ENCODE measurements at places on chromosomes 3 and 15.

DNA sequence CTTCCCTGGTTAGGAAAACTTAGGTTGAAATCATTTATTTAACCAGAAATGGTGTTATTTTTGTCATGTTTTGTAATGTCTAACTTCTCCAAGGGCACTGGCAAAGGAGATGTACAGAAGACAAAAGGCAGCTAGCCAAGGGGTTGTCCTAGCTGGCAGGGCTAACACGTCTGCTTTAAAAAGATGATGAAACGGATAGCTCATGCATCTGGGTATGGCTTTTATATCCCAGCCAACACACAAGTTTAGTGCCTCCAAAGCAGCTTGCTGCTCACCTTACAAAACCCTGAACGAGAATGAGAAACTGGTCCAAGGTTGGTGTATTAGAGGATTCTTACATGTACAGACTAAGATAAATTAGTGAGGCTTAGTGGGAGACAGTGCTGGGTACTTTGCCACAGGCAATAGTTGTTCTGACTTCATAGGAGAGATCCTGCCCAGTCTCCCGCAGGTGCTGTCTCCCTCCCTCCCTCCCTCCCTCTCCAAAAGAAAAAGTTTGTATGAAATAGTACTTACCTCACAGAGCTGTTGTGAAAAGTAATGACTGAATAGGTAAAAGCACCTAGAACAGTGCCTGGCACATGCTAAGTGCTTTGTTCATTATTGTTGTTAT, 47.8 kb downstream of the KCNMB2 start:
- H3K27me3 ChIP-seq, result no peaks in the 10 kb centered on the region
- no peaks in the 10 kb centered on the region for H3K4me1 ChIP-seq
- no peak for DNase-seq
- H3K27ac ChIP-seq, result no peak overlapping the region
- no peak overlapping the region for H3K4me3 ChIP-seq

- H3K27ac ChIP-seq, result no peak overlapping the region
- H3K4me1 ChIP-seq, result no peaks in the 10 kb centered on the region
- H3K27me3 ChIP-seq, result no peaks in the 10 kb centered on the region
- DNase-seq, result no peak
- no peak overlapping the region for H3K4me3 ChIP-seq
- no peaks in the 10 kb centered on the region for H3K36me3 ChIP-seq
These were observed 30.5 kb downstream of the RFTN1 start for GRCh38 chr3:16482770-16483531.

DNA sequence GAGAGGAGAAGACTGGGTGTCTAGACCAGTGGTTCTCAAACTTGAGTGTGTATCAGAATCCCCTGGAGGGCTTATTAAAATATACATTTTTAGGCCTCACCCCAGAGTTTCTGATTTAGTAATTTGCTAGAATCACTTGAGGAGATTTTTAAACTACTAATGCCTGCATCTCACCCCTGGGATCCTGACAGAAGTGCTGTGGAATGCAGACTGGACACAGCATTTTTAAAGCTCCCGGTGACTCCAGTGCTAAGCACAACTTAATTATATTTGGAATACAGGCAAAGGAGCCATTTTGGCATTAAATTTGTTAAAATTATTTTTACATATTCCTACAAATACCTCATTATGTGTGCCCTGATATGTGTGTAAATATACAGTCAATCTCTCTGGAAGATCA, 26.7 kb upstream of the COL6A6 start:
- H3K27me3 ChIP-seq, result no peaks in the 10 kb centered on the region
- no peaks in the 10 kb centered on the region for H3K4me1 ChIP-seq
- no peaks in the 10 kb centered on the region for H3K36me3 ChIP-seq
- DNase-seq, result no peak
- no peak overlapping the region for H3K4me3 ChIP-seq

- peak overlapping the region; percentile 88 for H3K27ac ChIP-seq
- peak overlapping the region; percentile 26 for H3K4me3 ChIP-seq
- peak; percentile 98 for DNase-seq
These were observed 10.0 kb downstream of the PLXND1 start for GRCh38 chr3:129596194-129597086.

DNA sequence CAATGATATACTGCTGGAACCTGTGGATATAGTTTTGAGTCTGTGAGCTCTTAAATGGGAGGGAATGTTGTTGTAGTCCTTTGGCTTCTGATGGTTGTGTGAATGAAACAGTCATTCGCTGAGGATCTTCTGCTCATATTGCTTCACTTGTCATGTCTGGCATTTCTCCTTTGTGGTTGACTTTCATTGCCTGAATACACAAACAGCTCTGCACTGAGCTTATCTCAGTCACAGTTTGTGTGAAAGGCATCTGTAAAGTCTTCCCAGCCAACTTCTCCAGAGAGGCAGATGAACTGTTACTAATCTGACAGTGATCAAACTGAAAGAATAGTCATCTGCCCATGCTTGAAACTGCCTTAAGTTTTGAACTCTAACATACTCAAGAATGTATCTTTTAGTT, 59.8 kb downstream of the TMED3 start:
- DNase-seq, result no peak
- H3K27ac ChIP-seq, result no peak overlapping the region
- H3K4me1 ChIP-seq, result no peaks in the 10 kb centered on the region
- no peaks in the 10 kb centered on the region for H3K27me3 ChIP-seq
- no peak overlapping the region for H3K4me3 ChIP-seq

DNA sequence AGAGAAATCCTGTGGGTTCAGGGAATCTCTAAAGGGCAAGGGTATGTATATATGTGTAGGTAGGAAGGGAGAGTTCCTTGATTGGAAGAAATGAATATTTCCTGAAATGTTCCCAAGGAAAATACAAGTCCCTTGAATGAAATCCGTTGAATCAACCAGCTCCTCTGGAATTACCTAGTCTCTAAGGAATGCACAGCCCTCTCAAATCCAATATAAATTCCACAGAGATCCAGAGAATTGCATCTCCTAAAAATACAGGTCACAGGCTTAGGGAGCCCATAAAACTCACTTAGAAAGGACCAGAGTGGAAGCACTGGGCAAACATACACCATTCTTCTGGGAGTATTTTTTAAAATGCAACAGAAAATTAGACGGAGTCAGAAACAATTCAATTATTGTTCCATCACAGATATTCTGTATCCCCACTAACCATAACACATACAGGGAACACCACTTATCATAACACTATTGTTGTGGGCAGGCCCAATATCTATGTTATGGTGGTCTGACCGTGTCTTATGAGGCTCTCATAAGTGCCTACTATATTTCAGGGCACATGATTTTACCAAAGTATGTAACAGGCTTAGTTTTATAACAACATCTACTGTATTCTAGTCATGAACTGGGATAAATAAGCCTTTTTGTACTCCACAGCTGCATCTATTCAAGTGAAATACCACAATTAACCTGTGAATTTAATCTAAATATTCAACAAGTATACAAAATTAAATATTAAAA, 43.7 kb downstream of the IGSF11 start:
- H3K4me1 ChIP-seq, result peaks cover 9% of the 10 kb centered on the region
- no peak overlapping the region for H3K4me3 ChIP-seq
- no peaks in the 10 kb centered on the region for H3K27me3 ChIP-seq
- no peak overlapping the region for H3K27ac ChIP-seq
- no peak for DNase-seq

DNA sequence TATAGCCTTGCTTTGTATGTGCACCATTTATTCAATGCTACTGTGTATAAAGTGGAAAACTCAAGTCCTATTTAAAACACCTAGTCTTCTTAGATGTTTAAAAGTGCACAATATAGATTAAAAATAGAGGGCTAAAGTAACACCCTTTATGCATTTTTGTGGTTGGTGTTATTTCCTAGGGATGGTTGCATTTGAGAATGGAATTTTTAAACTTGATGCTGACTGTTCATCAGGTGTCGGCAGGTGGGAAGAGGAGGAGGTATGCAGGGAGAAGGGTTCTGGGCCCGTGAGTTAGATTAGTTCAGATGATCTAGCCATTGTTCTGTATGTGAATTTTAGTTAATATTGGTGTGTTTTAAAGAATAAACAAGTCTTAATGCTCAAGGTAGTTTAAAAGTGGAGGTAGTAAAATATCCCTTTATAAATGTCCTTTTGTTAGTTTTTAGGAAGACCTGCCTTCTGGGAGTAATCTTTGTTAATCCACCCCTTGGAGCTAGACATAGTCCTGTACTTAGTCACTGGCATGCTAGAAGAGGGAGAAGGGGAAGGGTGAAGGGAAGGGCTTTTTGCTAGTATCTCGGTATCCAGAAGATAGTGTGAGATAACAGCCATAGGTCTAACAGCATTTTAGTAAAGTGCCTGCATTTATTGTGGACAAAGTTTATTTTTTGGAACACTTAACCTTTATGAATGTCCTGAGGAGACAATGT, 8.1 kb upstream of the SRPRB start:
- H3K27me3 ChIP-seq, result peaks cover 2% of the 10 kb centered on the region
- H3K4me1 ChIP-seq, result no peaks in the 10 kb centered on the region
- no peak overlapping the region for H3K4me3 ChIP-seq

DNA sequence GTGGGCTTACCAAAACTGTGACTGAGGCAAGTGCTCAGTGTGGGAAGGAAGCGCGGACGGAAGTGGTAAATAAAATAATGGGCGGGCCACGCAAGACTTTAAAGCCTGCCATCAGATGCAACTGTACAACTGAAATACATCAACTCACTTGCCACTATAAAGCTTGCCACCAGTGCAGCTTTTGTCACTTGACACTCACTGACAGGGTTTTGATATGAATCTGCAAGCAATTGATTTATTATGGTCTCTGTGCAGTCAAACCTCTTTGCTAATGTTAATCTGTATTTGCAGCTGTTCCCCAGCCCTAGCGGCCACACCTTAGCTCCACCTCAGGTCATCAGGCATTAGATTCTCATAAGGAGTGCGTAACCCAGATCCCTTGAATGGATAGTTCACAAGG, 2.3 kb upstream of the GFM1 start:
- H3K4me1 ChIP-seq, result peaks cover 18% of the 10 kb centered on the region
- no peak for DNase-seq
- no peaks in the 10 kb centered on the region for H3K27me3 ChIP-seq
- no peaks in the 10 kb centered on the region for H3K36me3 ChIP-seq
- H3K27ac ChIP-seq, result no peak overlapping the region

DNA sequence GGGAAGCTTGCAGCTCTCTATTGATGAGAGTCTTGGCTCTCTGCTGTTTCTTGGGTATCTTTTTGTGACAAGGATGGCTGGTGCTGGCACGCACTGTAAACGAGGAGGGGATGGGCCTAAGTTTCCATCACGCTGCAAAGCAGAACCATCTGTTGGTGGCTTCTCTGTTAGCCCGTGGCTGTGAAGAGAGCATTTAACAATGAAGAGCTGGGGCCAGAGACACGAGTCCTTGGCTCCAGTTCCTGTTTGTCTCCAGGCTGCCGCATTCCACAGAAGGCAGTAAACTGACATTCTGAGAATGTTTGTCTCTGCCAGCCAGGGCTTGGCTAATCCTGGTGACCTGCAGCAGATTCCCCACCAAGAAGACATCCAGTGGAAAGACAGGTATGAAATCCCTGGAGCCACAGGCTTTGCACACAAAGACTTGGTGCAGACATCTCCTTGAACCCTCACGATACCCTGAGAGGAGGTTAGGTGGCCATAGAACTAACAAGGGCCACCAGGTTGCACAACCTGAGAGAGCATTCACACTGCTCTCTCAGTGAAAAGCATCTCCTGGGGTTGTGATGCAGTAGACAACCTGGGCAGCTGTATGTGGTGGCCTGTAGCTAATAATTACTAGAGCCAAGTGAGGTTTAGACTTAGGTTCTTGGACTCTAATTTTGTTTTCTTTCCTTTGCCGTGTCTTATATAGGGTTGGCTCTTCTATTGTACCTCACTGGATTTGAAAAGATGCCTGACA, 130.9 kb downstream of the ASB7 start:
- no peaks in the 10 kb centered on the region for H3K27me3 ChIP-seq
- H3K36me3 ChIP-seq, result no peaks in the 10 kb centered on the region
- no peak overlapping the region for H3K4me3 ChIP-seq

DNA sequence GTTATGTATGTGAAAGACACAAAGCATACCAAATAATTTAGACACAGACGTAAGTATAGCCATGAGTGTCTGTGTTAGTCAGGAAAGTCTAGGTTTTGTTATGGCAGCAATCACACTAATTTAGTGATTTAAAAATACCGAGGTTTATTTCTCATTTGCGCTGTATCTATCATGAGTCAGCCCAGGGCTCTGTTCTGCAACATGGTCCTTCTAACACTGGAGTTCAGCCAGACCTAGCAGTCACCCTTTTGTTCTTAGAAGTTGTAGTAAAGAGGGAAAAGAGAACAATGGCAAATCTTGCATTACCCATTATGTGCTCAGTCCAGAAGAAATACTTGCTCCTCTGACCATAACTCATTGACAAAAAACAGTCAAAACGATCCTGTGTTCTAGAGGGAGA, 311.5 kb downstream of the NLGN1 start:
- no peak overlapping the region for H3K4me3 ChIP-seq
- DNase-seq, result no peak
- no peaks in the 10 kb centered on the region for H3K36me3 ChIP-seq
- H3K27ac ChIP-seq, result no peak overlapping the region
- no peaks in the 10 kb centered on the region for H3K27me3 ChIP-seq

- H3K27ac ChIP-seq, result no peak overlapping the region
- peaks cover 19% of the 10 kb centered on the region for H3K36me3 ChIP-seq
- DNase-seq, result no peak
These were observed 2.9 kb upstream of the PRRT3 start for GRCh38 chr3:9955067-9955502.

GRCh38 chr15:58467722-58468423, 36.1 kb downstream of the LIPC start:
- DNase-seq, result peak; percentile 24
- H3K27ac ChIP-seq, result no peak overlapping the region
- H3K36me3 ChIP-seq, result no peaks in the 10 kb centered on the region
- no peaks in the 10 kb centered on the region for H3K27me3 ChIP-seq

- H3K27ac ChIP-seq, result no peak overlapping the region
- no peak overlapping the region for H3K4me3 ChIP-seq
- peaks cover 13% of the 10 kb centered on the region for H3K4me1 ChIP-seq
- no peak for DNase-seq
These were observed 81.2 kb upstream of the TCF12 start for GRCh38 chr15:56837273-56837672.

GRCh38 chr3:190319660-190320059, 2.6 kb downstream of the CLDN1 start:
- no peak overlapping the region for H3K4me3 ChIP-seq
- H3K4me1 ChIP-seq, result peaks cover 12% of the 10 kb centered on the region
- no peaks in the 10 kb centered on the region for H3K27me3 ChIP-seq
- H3K36me3 ChIP-seq, result no peaks in the 10 kb centered on the region
- no peak overlapping the region for H3K27ac ChIP-seq
- no peak for DNase-seq

GRCh38 chr15:60831540-60831939, 352.6 kb upstream of the ICE2 start:
- H3K27me3 ChIP-seq, result no peaks in the 10 kb centered on the region
- DNase-seq, result no peak
- H3K4me3 ChIP-seq, result no peak overlapping the region
- H3K36me3 ChIP-seq, result no peaks in the 10 kb centered on the region
- H3K4me1 ChIP-seq, result no peaks in the 10 kb centered on the region

DNA sequence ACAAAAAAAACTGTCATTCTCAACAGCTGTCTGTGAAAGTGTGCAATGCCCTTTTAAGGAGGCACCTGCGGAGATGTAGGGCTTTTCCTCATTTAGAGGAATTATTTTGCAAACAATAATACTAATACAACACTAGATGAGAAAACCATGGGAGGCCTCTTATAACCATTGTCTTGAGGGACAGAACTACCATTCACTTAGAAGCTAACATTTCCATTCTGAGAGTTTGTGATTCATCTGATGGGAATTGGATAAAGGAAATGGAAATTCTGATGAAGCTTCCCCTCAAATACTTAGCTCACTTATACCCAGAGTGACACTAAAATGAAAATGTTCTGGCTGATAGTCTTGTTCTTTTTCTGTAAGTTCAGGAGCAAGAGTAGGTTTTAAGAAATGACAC, 147.7 kb downstream of the CADPS start:
- H3K4me1 ChIP-seq, result peaks cover 7% of the 10 kb centered on the region
- DNase-seq, result no peak
- H3K27me3 ChIP-seq, result no peaks in the 10 kb centered on the region
- H3K27ac ChIP-seq, result no peak overlapping the region
- H3K4me3 ChIP-seq, result no peak overlapping the region

Measured in tibial artery (tissue), 4 donors.